Ovary (tissue), 10 donors: ENCODE measurements at places on chromosomes 7 and 10. TPM values are rescaled to one million over a fixed set of nuclear protein-coding genes. Genes with fewer than 3 reads are reported as not detected.

DNA sequence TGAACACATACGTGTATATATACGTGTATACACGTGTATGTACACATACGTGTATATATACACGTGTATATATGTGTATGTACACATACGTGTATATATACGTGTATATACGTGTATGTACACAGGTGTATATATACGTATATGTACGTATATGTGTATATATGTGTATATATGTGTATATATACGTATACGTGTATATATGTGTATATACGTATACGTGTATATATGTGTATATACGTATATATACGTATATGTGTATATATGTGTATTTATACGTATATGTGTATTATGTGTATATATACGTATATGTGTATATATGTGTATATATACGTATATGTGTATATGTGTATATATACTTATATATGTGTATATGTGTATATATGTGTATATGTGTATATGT is 44.3 kb downstream of the CD36 start:
- no peak for DNase-seq

DNA sequence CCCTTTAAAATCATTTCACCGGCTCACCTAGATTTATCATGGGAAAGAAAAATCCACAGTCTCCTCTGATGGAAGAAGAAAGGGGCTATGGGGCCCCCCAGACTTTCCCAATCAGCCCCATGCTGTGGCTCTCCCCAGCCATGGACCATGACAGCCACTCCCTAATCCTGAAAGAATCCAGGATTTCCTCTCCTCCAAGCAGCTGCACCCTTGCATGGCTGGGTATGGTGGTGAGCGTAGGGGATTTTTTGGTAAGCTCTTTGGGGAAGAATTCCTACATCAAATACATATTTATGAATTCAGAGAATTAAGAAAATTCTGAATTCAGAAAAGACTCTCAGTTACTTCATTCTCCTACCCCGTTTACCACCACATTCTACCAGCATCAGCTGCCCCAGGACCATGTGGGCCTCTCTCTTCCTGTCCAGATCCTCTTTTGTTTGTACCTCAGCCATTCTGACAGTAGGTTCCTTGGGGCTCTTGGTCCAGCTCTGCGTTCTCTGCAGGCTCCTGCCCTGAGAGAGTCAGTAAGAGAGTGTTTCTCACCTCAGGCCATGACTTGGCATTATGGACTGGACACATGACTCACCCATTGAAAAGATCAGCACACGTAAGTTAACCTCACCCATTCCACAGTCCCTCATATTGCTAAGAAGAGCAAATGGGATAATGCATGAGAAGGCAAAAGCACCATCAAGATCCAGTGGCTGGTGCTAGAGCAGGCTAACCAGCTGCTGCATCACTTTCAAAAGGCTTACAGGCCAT is 337.8 kb downstream of the ELMO1 start:
- no peak for DNase-seq

- DNase-seq, result no peak
Measured at GRCh38 chr7:77655836-77656455, 40.3 kb upstream of the RSBN1L start.

DNA sequence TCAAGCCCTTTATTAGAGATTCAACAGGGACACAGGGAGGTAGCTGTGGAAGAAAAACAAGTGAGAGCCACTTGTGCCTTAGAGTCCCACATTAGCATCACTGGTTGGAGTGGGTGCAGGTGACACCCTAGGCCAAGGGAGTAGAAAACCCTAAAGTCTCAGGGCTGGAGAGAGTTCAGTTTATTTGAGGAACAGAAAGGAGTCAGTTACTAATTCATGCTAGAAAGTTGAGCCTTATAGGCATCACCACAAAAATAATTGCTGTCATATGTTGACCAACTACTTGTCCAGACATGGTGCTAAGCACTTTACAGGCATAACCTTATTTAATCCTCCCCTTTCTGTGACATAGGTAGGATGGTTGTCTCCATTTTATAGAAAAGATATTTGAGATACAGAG is 20.9 kb upstream of the ACSL5 start:
- no peak for DNase-seq

GRCh38 chr7:116329686-116330503 is 119.6 kb downstream of the TES start:
- no peak for DNase-seq

DNA sequence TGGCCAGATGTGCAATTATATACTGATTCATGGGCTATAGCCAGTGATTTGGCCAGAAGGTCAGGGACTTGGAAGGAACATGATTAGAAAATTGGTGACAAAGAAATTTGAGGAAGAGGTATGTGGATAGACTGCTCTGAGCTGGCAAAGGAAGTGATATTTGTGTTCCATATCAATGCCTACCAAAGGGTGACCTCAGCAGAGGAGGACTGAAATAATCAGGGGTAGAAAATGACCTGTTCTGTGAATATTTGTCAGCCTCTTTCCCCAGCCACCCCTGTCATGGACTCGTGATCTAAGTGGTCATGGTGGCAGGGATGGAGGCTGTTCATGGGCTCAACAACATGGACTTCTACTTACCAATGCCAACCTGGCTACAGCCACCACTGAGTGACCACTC is 47.0 kb downstream of the PTPRE start:
- no peak for DNase-seq

GRCh38 chr10:25820874-25821273 is 113.2 kb upstream of the MYO3A start:
- no peak for DNase-seq

GRCh38 chr10:85600744-85601081 is 765.9 kb downstream of the GRID1 start:
- no peak for DNase-seq

DNA sequence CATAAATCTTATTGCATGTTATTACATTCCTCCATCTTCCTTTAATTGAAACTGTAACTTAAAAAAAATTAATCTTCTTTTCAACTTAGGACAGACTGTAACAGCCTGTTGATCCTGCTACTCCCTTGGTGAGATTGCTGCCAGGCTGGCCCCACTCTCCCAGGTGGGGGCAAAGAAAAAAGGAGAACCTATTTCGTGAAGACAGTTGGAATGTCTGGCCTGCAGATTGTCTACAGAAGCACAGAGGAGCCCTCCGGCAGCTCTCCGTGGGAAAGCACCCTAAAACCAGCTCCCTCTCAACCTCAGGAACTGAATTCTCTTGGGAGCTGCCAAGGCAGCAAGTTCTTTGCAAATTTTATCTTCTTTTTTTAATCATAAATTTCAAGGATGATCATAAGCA is 32.8 kb downstream of the GRB10 start:
- no peak for DNase-seq

DNA sequence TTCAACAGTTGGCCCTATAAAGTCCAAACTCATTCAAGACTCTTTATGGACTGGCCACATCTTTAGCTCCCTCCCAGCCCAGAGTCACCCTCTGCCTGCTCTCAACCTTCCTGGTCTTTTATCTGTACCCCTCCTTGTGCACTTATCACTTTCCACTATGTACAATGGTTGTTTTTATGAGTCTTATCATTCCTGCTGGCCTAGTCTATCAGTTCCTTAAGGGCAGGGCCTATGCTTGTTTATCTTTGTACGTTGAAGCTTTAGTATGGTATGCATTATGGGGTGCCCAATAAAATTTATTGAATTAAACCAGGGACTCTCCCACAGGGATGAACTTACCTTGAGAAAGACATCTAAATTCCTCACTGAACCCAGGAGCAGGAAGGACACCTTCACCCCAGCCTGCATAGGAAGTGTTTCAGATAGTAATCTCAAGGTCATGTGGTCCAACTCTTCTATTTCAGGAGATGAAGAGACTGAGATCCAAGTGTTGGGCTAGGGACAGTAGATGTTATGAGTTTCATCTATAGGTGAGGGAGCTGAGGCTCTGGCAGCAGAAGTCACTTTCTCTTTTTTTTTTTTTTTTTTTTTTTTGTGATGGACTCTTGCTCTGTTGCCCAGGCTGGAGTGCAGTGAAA is 13.3 kb upstream of the PDCD4 start:
- no peak for DNase-seq

GRCh38 chr10:7498111-7498510 is 87.3 kb upstream of the SFMBT2 start:
- no peak for DNase-seq

DNA sequence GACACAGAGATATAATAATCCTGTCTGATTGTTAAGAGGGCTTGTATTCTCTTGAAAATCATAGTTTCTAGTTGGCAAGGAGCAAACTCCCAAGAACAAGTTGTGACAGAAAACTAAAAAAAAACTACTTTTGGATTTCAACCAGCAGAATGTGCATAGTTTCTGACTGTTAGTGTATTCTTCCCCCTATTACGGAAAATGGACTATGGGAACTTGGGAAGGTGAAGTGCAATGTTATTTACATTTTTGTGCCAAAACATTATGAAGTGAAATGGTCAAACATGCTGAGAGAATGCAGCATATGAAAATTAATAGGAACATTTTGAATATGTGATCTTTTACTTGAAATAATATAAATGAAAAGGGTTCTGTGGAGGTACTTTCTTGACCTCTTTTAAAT is 660.8 kb downstream of the SUGCT start:
- DNase-seq, result no peak

DNA sequence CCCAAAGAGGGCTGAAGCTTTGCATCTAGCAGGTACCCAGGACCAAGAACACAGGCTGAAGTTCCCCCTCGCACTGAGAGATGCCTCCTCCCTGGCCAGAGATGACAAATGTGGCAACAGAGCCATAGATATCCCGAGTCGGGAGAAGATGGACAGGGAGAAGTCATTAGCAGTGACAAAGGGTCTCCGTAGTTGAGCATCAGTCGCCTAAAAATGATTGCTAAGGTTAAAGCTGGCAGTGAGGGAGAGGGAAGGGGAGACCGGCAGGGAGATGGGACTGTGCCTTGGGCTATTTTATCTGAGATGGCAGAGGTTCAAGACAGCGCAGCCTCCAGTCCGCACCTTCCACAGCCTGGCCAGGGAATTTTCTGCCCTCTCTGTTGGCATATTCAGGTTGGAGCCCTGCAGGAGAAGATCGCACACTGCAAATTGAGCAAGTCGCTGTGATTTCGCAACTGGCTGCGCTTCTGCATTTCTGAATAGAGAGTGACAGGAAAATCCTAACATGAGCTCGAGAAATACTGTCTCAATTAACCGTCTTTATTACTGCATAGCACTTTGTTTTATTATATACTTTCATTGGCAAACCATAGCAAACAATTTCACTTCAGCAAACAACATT is 238.9 kb upstream of the GPR26 start:
- no peak for DNase-seq

DNA sequence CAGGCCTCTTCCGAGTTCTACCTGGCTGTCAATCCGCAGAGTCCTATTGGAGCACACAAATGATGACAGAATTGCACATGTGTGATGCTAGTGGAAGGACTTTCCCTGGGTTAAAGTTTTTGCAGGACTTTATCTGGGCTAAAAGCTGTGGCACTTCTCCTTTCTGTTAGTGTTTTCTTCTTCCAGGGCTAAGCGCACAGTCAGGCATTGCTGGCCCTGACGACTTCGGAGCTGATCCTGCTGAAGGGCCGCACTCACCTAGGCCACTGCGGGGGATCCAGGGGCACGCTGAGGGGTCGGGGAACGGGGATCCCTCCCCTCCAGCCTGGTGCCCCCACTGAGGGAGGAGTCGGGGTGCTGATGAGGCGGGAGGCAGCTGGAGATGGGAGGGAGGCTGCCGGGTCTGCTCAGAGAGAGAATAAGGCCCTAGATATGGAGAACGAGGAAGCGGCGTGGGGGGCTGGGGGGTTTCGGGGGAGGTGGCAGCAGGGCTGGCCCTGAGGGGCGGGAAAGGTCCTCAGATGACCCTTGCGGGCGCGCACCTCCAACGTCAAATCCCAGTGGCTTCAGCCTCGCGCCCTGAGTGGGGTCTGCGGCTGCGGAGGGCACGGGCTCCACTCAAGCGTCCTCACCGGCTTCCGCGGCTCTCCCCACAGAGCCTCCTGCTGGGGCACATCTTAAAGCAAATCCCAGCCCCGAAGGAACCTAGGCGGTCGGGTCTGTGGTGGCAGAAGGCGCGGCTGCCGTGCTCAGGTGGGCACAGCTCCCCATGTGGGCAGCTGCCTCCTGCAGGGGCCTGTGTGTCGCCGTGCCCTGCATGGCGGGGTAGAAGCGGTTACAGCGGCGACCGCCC is 30.9 kb downstream of the AGR3 start:
- DNase-seq, result no peak

DNA sequence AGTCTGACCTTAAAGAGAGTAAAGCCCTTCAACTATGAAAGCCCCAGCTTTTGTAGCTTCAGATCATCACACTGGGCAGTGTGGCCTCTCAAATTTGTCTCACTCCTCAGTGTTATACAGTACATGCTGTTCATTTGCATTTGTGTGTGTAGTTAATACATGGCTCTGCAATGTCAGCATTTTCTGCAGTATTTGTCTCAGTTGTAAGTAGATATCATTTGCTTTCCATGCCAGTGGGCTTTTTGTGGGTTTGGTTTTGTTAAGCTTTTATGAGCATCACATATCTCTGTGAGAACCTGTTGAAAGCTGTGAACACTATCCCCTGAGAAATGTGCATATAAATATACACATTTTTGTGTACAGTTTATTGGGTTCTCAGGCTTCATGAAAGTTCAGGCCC is 57.0 kb downstream of the ZNF277 start:
- DNase-seq, result no peak

- DNase-seq, result no peak
Measured at GRCh38 chr7:122082160-122082559, 61.9 kb downstream of the AASS start.

GRCh38 chr7:27243340-27244163 is 950 bp downstream of the EVX1 start:
- no peak for DNase-seq

Gene MPLKIP
- polyA plus RNA-seq, result 17.7 TPM

Gene NKX1-2
- not detected for polyA plus RNA-seq

Gene ATAD1
- 21.5 TPM for polyA plus RNA-seq

Gene EXOSC1
- polyA plus RNA-seq, result 26.9 TPM

Gene ASAH2
- polyA plus RNA-seq, result 1.1 TPM

Gene HPS1
- polyA plus RNA-seq, result 36.3 TPM

Gene TAS2R41
- polyA plus RNA-seq, result not detected

Gene ADAM12
- 6.4 TPM for polyA plus RNA-seq

Gene RSPH10B
- polyA plus RNA-seq, result 0.58 TPM

Gene HOXA9
- 2.5 TPM for polyA plus RNA-seq

Gene FXYD4
- not detected for polyA plus RNA-seq

Gene PAX4
- not detected for polyA plus RNA-seq
